ENCODE measurements at places on chromosomes 2 and 18.

DNA sequence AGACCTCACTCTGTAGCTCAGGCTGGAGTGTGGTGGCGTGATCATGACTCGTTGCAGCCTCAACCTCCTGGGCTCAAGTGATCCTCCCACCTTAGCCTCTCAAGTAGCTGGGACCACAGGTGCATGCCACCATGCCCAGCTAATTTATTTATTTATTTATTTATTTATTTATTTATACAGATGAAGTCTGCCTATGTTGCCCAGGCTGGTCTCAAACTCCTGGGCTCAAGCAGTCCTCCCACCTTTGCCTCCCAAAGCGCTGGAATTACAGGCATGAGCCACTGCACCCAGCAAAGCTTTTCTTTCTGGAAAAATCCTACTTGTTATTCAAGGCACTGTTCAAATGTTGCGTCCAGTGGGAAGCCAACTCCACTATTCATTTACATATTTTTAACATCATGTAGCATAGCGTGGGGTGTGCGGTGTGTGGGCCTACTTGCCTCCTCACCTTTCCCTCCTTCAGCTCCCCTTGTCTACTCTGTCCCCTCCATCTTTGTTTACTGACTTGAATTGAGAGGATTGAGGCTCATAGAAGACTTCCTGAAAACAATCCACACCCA is 6.8 kb upstream of the RHOB start:
- no peak for DNase-seq

GRCh38 chr2:181073896-181074295 is 93.5 kb downstream of the UBE2E3 start:
- DNase-seq: no peak

GRCh38 chr2:62662554-62662953 is 43.0 kb upstream of the EHBP1 start:
- DNase-seq: no peak

DNA sequence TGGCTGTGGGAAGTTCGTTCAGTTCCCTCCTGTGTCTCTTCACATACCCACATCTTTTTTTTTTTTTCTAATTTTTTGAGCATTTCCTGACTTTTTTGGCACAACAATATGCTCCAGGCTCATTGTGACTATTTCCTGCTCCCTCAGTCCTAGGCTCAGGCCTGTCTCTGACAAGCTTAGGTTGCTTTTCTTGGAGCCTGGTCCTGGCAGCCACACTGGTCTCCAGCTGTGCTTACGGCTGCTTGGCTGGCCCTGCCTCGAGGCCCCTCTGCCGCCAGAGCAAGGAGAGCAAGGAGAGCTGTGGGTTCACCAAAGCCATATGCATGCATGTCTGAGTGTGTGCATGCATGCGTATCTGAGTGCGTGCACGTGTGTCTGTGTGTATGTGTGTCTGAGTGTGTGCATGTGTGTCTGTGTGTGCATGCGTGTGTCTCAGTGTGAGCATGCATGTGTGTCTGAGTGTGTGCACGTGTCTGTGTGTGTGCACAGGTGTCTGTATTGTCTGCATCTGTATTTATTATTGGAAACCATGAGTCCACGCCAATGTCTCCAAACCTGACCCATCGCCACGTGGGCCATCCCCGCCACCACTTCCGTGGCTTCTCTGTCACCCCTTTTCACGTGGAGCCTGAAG is 766.1 kb upstream of the SALL3 start:
- DNase-seq: no peak

DNA sequence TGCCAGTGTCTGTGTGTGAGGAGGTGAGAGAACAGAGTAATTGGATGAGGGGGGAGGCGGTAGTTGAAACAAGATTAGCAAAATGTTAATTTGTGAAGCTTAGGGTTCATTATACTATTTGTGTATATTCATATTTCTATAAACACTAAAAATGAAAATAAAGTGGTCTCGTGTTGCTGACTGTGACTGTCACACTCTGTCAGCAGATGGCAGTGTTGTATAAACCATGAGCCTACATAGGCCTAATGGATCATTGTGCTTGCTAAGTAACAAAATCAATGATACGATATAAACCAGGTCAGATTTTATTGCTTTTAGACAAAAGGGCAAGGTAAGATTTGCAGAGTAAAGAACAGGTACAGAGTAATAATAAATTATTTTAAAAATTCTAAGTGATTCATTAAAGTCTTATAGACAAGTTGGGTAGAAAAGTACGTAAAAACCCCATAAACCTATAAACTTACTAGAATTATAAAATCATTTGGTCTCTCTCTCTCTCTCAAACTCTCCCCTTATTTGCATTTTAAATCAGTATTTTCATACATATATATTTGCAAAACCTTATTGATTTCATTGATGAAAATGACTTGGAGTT is 182.7 kb downstream of the RPIA start:
- peak; percentile 17 for DNase-seq

DNA sequence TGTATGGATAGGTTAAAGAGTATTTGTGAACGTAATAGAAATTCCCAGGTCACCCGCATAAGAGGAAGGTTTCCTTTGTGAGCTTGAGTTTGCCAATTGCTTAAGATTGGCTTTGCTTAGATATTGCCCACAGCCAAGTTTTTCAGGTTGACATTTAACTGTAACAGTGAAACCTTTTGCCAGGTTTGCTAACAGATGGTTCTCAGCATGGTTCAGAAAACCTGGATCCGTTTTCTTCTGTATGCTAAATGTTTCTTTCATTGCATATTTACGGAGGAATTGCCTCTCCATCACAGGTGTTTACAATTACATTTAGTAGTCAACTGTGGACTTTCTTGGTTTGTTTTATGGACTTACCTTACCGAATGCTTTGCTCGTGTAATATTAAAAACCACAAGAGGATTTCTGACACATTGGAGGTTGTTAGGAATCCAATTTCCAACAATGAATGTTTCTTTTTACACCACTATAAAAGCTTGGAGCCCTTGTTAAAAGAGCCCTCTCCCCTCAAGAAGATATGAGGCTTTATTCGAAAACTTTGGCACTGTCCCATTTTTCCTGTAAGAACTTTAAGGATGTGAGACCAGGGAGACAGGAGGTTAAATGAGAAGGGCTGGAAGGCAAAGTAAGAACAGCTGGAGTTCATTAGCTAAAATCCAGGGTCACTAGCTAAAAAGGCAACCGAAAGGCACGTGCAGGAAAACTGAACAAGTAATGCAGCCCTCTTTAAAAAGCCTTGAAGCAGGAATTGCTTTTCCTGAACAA is 7.8 kb downstream of the CDK15 start:
- DNase-seq: no peak

GRCh38 chr2:131146231-131146630 is 41.1 kb downstream of the PLEKHB2 start:
- no peak for DNase-seq

GRCh38 chr2:238456970-238457926 is 30.5 kb downstream of the ASB1 start:
- no peak for DNase-seq

GRCh38 chr2:36413218-36413617 is 57.6 kb downstream of the CRIM1 start:
- no peak for DNase-seq

DNA sequence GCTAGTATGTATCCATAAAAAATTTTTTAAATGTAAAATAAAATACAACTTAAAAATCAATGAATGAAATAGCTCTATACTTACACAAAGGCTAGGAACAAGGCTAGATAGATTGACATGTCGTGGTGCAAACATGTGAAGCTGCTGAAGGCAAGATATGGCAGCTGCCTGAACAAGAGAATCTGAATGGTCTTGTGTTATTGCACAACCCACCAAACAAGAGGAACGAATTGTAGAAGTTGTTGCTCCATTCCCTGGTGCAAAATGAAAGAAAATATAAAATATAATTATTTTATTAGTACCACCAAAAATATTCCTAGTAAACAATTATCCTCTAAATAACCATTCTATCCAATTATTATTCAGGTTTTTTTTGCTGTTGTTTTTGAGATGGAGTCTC is 46.4 kb downstream of the HEATR5B start:
- DNase-seq: no peak

DNA sequence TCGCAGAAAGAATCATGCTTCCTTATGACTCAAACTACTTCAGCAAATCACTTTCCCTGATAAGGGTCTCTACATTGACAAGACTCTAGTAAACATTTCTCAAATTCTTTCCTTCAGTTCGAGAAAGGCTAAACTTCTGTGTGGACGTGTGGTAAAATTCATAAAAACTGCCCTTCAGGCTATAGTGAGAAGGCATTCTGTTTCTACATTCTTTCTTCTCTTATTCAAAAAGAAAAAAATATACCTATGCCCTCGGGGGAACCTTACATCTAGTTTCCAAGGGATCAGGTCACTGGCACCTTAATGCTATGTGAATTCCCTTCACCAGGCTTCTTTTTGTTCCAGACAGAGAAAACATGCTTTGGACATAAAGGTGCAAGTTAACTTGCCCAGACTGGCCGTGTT is 4.9 kb downstream of the VIT start:
- DNase-seq: no peak

DNA sequence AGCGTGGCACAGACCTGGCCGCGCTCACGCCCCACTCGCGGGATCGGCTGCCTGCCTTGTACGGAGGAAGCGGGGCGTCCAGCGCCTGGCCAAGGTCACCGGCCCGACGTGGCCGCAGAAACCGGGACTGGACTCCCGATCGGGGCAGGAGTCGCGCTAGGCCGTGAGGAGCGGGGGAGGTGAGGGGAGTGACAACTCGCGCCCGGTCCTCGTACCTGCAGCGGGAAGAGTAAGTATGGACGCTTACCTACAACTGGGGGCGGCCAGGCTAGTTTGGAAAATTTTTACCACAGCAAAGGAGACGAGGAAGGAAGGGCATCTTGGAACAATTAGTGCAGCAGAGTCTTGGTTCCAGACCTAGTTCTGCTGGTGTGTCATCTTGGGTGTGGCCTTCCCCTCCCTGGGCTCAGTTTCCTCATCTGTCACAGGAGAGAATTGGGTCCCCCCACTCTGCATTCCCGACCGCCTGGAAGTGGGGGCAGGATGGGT is 693 bp downstream of the UBE2F start:
- DNase-seq: no peak

- no peak for DNase-seq
Observed at GRCh38 chr18:53219853-53220252, 879.9 kb downstream of the DCC start.

- DNase-seq: no peak
Observed at GRCh38 chr2:150160058-150160457, 327.4 kb downstream of the RND3 start.

GRCh38 chr2:137947728-137948336 is 16.4 kb upstream of the HNMT start:
- DNase-seq: no peak

- DNase-seq: no peak
Observed at GRCh38 chr2:58047373-58047935, 848 bp downstream of the VRK2 start.

GRCh38 chr18:62682371-62682770 is 33.0 kb upstream of the PHLPP1 start:
- no peak for DNase-seq

GRCh38 chr2:237326266-237327171 is 87.4 kb downstream of the COL6A3 start:
- no peak for DNase-seq

Data from activated CD4-positive, CD25-positive, alpha-beta regulatory T cell treated with anti-CD3 and anti-CD28 coated beads, Interleukin-2, amount 50 U/mL, for 16 hours (primary cell).